ENCODE measurements at places on chromosomes 4 and X.
A peak's percentile ranks its signal among the peaks of the same experiment; 100 is the strongest.

GRCh38 chr4:44916411-44916810 is 190.1 kb upstream of the GNPDA2 start:
- no peak for DNase-seq

GRCh38 chr4:102787944-102788343 is 27.2 kb upstream of the MANBA start:
- no peak for DNase-seq

DNA sequence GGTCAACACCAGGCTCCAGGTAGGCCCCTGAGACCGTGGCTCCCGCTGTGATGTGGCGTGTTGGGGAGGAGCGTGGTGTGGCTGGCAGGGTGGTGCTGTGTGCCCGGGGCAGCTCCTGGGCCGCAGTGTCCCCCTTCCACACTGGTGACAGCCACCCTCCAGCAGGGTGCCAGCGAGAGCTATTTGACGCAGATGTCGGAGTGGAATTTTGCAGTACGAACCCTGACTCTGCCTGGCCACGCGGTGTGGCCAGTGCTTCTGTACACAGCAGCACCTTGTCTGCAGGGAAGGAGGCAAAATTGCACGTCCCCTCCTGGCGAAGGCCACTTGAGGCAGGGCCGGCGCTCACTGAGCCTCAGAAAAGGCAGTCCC is 53.2 kb downstream of the CPZ start:
- no peak for DNase-seq

DNA sequence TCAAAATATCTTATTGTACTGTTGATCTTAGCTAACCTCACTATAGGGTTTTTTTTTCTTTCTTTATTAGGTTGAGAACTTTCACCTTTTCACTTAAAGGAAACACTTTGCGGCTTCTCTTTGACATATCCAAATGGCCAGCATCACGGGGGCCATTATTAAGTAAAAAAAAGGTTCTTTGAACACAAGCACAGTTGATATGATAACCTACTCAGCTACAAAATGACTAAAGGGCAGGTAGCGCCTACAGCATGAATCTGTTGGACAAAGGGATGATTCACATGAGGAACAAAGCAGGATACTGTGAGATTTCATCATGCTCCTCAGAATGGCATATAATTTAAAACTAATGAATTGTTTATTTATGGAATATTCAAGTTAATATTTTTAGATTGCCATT is 119.6 kb downstream of the CCSER1 start:
- no peak for DNase-seq

DNA sequence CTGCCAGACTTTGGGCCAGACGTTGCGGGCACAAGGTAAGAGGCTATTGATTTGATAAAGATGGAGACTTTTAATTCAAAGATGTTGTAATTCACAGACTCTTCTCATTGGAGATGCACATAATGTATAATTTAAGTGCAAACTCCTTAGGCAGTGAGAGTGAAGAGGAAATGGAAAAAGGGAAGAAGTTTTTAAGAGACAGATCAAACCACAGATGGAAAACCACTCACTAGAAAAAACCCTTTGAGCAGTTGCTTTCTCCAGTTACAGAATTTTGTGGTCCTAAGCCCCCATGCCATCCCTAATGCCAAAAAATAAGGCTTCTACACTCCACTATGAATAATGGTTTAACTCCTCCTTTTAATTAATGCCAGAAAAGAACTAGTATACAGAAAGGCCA is 977.1 kb upstream of the PRKX start:
- DNase-seq: no peak

DNA sequence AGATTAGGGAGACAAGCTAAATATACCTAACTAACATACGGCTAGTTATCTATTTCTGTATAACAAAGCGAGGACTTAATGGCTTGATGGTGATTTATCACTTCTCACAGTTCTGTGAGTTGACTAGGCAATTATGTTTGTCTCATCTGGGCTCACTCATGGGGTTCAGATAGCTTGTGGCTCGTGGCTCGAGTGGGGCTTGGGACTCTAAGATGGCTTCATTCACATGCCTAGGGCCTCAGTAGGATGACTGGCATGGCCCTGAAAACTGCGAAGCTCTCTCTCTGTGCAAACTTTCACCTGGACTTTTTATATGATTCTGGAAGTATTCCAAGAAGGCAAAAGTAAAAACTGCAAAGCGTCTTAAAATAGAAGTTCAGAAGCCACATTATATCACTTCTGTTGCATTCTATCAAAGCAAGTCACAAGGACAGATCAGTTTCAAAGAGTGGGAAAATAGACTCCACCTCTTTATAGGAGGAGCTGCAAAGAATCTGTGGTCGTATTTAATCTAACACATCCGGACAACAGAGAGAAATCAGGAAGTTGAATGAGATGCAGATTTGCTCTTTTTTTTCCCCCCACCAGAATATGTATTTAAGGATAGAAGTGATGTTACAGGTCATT is 491.2 kb downstream of the INPP4B start:
- DNase-seq: no peak

- peak; percentile 71 for DNase-seq
Measured at GRCh38 chr4:6327220-6327917, 57.7 kb downstream of the WFS1 start.

Data from SK-N-DZ (cell line).